IMR-90 (cell line): ENCODE measurements at places on chromosomes 3 and 15.
A peak's percentile ranks its signal among the peaks of the same experiment; 100 is the strongest.

GRCh38 chr3:152779653-152780052 lies 55.3 kb upstream of the P2RY1 start:
- no peak for DNase-seq

GRCh38 chr3:125591116-125591760 lies 4.1 kb downstream of the OSBPL11 start:
- DNase-seq = peak; percentile 11

DNA sequence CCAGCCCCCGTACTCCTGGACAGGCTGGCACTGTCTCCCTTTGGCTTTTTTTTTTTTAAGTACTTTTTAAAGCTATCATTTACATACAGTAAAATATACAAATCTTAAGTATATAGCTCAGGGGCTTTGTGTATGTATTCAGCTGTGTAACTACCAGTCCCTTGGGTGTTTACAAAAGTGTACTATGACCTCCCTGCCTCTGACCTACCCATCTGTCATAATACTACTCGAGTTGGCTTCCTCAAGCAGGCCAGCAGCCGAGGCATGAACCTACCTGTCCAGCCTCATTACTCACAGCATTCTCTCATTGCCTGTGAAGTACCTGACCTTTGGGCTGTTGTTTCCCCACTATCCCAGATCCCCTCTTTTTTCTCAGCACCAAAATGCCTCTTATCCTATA lies 33.2 kb downstream of the ABHD2 start:
- no peak for DNase-seq

GRCh38 chr15:74037171-74038117 lies 42.9 kb downstream of the PML start:
- DNase-seq = no peak

- no peak for DNase-seq
Measured at GRCh38 chr3:37443363-37444035, 269.1 kb upstream of the LRRFIP2 start.

DNA sequence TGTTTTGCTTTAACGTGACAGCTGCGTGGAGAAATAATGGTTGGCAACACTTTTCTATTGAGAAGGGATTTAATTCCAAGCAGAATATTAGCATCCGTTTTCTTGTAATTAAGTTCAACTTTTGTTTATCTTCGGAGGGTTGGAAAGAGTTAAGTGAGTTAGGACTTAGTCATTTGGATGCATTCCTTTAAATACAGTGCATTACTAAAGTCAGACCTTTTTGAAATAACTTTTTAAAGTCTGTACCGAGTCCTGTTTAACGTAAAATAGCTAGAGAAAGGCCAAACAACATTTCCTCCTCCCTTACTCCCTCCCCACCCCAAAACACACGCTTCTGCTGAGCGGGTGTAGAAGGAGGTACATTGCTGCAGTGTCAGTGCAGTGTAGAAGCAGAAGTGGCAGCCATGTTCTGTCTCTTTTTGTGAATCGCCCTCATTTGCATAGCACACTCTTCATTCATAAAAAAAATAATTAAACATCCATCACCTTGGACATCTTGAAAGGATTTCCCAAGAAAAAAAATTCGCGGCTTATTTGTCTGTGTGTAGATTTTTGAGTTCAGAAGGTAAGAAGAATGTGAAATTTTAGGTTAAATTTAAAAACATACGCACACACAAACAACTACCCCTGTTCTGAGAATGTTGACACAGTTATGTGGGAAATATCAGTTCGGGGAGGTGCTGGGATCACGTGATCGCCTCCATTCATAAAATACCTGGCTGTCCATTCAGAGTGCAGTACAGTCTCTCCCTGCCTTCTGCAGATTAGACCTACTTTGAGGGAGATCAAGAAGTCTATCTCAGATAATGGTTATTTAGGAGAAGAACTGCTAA lies 1.6 kb downstream of the SPRED1 start:
- DNase-seq = peak; percentile 68

GRCh38 chr3:114502204-114502603 lies 208.4 kb downstream of the TIGIT start:
- DNase-seq = no peak

GRCh38 chr3:138901567-138901966 lies 45.4 kb downstream of the FOXL2 start:
- no peak for DNase-seq

DNA sequence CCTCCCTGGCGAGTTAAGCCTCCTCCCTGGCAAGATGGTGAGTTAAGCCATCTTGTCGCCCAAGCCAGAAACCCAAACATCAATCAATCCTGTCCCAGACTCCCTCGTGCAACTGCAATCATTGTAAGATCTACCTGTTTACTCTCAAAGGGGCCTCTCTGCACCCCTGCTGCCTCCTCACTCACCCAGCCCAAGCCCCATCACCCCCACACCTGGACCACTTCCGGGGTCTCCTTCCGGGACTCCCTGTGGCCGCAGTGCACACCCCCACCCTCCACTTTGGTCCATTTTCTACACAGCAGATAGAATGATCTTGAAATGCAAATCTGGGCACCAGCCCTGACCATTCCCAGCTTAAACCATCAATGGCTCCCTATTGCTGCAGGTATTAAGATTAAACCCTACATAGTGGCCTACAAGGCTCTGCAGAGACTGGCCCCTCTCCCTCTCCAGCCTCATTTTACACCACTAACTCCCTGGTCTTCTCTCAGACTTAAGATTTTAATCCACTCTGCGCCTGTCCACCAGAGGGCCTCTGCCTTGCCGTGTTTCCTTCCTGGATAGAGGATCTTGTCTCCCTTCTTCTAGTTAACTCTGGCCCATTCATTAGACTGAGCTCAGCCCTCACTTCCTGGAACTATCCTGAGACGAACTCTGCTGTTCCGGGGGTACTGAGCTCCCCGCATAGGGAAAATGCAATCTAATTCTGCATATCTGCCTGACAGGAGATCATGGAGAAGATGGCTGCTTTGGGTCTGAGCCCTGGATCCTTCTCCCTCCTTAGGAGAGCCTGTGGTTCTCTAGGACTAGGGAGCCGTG lies 41.9 kb upstream of the SLC6A1 start:
- peak; percentile 42 for DNase-seq
